ENCODE measurements at places on chromosomes 6 and 20. TPM values are rescaled to one million over a fixed set of nuclear protein-coding genes. Genes with fewer than 3 reads are reported as not detected.

The KHDRBS2 gene
- 0.56 TPM for total RNA-seq

- DNase-seq = no peak
Measured at GRCh38 chr6:148969603-148970061, 222.8 kb downstream of the UST start.

The CEBPB gene
- 196 TPM for total RNA-seq

DNA sequence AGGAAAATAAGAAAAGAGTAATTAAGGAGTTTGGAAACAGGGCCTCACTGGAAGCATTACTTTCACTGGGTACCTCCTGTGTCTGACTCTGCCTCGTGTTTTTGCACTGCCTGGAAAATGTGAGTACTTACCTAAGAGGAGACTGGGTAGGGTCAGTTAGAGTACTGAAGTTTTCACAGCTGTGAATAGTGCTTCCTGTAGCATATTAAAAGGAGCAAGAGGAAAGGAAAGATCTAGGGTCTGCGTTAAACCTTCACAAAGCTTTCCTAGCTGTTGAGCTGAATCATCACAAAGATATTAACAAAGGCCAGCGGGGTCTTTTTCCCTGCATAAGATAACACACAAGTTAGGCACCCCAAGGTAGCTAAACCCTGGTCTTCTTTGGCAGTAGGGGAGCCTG is 82.3 kb downstream of the MLIP start:
- no peak for DNase-seq
